ENCODE measurements at places on chromosomes 6 and 20. TPM values are rescaled to one million over a fixed set of nuclear protein-coding genes. Genes with fewer than 3 reads are reported as not detected.

- no peak for DNase-seq
Observed at GRCh38 chr6:137726582-137726981, 140.5 kb upstream of the TNFAIP3 start.

DNA sequence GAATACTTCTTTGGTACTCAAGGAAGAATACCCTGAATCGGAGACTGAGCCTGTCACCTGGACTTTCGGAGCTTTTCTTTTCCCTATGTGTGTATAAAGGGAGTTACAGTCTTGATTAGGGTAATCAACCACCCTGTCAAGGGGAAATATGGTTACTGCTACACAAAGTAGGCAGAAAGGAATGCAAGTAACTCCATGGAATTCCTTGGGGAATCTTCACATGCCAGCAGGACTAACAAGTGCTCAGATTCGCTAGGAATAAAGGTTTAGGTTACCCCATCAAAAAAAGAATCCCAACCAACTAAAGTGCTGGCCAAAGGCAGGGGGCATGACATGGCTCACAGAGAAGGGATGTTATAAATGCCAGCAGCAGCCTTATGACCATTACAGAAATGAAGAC lies 10.4 kb downstream of the KCNS1 start:
- DNase-seq: no peak

PCSK2 gene
- total RNA-seq: 0.91 TPM

- no peak for DNase-seq
Observed at GRCh38 chr6:87274660-87275274, 47.6 kb upstream of the SMIM8 start.

CCR6 gene
- total RNA-seq: 2.3 TPM

DNA sequence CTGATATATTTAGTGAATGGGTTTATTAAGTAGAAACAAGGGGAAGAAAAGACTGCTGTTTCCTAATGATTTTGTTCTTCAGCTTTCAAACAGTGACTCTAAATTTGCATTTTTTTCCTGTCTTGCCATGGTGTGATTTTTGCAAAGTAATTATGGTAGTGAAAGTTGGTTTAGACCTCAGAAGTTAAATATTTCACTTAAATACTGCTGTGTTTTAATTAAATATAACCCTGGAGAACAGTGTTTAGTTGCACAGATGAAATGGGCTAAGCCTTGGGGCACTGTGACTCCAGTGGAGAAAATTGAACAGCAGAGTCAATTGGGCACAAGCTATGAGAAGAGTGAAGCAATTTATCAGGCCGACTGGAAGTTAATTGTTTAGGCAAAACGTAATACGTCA lies 111.1 kb upstream of the MCHR2 start:
- DNase-seq: no peak

WFDC11 gene
- not detected for total RNA-seq

GUCA1A gene
- total RNA-seq: not detected

DNA sequence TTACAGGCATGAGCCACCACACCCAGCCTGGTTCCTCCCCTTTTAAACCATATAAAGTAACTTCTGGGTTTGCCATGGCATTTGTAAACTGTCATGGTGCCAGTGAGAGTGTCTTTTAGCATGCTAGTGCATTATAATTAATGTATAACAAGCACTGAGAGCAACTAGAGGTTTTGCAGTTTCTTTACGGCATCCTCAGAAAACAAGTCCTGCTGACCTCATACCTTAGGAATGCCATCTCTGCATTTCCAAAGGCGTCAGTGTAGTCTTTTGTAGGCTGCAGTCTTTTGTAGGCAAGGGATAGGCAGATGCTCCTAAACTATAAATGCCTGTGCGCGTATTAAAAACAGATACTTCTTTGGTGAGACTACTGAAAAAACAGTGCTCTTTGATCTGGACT lies 75.0 kb upstream of the EZR start:
- DNase-seq: peak; percentile 92

GRCh38 chr20:22829356-22829755 lies 205.8 kb upstream of the SSTR4 start:
- no peak for DNase-seq

GRCh38 chr6:90484385-90484784 lies 102.5 kb downstream of the MAP3K7 start:
- no peak for DNase-seq

DNA sequence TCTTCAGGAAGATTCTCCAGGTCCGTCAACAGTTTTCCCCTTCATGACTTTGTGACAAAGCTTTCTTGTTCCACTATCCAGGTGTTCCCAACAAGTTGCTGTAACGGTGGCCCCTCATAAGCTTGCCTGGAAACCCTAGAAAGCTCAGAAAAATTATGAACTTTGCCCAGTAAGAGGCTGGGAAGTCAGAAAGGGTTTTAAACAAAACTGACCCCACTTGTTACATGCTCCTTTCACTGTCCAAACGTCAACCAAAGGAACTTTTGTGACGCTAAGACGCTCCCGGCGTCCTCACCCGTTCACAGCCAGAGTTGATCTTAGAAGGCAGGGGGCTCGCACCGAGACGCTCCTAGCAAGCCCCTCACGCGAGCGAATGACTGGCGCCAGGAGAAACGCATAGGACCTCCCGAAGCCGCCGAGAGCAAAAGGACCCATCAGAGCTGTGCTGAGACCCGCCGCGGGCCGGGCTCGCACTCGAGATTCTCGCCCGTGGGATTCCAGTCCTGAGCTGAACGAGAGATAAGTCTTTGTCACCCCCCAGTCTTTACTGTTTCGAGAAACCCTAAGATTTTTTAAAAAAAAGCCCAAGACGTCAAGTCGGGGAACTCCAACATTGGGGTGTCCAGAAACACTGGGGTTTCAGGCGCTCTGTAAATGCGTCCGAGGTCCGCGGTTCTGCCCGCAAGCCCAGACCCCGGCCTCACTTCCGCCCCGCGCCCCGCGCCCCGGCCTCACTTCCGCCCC lies 544 bp upstream of the ACAT2 start:
- no peak for DNase-seq

GRCh38 chr6:49497304-49497703 lies 2.4 kb upstream of the GLYATL3 start:
- no peak for DNase-seq

GRCh38 chr6:4932228-4932903 lies 71.5 kb downstream of the RPP40 start:
- DNase-seq: no peak

GRCh38 chr6:157229132-157229618 lies 94.1 kb downstream of the TMEM242 start:
- no peak for DNase-seq

ERVFRD-1 gene
- not detected for total RNA-seq

VIP gene
- total RNA-seq: not detected

- no peak for DNase-seq
Observed at GRCh38 chr6:42339991-42340401, 111.7 kb downstream of the TRERF1 start.

GRCh38 chr20:40812415-40812925 lies 123.4 kb upstream of the MAFB start:
- DNase-seq: no peak

SLCO4A1 gene
- total RNA-seq: 65.5 TPM

PRR18 gene
- total RNA-seq: not detected

MAS1L gene
- not detected for total RNA-seq

GRCh38 chr6:2697291-2697690 lies 53.4 kb downstream of the MYLK4 start:
- DNase-seq: no peak

DNA sequence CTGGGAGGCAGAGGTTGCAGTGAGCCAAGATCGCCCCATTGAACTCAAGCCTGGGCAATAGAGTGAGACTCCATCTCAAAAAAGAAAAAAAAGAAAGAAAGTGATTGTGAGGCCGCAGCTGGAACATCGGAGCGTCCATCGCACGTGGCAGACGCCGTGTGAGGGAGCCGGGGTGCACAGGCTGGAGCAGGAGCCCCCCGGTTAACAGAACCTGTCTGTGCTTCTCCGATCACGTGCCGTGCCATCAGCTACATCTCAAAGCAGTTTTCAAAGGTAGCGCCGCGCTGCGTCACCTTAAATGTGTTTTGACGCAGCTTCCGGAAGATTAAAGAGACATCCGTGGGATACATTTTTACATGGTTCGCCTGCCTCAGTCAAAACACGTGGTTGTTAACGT lies 138.9 kb downstream of the TAF4 start:
- no peak for DNase-seq

PROKR2 gene
- not detected for total RNA-seq

GRCh38 chr20:38649275-38649891 lies 47.8 kb downstream of the ARHGAP40 start:
- DNase-seq: peak; percentile 29

GRCh38 chr6:158003910-158004700 lies 22.4 kb downstream of the SYNJ2 start:
- no peak for DNase-seq

SLC35B3 gene
- total RNA-seq: 9.6 TPM

- DNase-seq: peak; percentile 66
Observed at GRCh38 chr6:7726416-7727085, 652 bp downstream of the BMP6 start.

LIN28B gene
- total RNA-seq: not detected

GSTA1 gene
- total RNA-seq: not detected

- DNase-seq: no peak
Observed at GRCh38 chr6:138817799-138818198, 21.9 kb downstream of the ECT2L start.

DNA sequence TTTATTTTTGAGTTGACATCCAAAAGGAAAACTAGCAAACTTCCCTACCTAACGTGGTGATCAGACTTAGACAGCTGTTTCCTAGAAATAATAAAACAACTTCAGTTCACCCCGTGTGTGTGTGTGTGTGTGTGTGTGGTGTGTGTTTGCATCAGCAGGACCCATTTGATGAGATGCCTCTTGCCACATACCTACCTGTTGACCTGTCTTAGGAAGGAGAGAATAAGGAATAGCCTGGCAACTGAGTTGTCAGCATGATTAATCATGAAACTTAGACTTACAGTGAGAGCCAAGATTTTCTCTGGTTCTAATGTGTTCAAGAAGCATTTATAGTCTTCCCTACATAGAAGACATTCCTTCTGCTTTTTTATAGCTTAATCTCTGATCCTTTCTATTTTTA lies 16.1 kb upstream of the PBOV1 start:
- no peak for DNase-seq

DNA sequence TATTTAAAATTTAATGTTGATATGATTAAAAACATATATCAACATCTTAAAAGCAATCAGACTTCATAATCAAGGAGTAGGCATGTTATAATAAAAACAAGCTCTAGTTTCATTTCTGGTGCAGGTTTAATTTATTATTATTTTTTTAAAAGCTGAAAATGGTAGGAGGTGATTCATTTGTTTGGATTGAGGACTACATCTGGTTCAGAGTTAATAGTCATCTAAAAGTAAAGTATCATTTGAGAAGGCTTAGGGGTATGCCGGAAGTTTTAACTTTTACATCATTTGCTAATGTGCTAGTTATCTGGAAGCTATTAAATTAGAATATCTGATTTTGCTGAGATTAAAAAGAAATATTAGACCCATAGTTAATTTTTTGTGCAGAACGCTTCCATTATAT lies 169.5 kb upstream of the LAMA2 start:
- DNase-seq: no peak

DNA sequence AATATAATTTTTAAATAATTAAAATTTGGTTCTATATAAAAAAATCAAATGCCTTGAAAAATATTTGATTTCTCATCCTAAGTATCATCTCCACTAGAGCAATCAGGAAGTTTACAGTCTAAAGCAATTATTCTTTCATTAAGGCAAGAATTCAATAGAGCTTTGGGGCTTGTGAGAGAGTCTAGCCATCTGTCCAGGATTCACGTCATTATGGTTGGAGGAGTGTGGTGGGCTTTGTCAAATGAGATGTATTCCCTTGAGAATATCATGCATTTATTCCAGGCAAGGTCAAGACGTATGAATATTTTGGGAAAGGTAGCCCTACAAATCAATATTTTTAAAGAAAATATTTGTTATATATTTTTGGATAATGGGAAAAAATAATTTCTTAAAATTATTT lies 132.4 kb downstream of the ELOVL4 start:
- DNase-seq: no peak

TXLNB gene
- not detected for total RNA-seq

DNA sequence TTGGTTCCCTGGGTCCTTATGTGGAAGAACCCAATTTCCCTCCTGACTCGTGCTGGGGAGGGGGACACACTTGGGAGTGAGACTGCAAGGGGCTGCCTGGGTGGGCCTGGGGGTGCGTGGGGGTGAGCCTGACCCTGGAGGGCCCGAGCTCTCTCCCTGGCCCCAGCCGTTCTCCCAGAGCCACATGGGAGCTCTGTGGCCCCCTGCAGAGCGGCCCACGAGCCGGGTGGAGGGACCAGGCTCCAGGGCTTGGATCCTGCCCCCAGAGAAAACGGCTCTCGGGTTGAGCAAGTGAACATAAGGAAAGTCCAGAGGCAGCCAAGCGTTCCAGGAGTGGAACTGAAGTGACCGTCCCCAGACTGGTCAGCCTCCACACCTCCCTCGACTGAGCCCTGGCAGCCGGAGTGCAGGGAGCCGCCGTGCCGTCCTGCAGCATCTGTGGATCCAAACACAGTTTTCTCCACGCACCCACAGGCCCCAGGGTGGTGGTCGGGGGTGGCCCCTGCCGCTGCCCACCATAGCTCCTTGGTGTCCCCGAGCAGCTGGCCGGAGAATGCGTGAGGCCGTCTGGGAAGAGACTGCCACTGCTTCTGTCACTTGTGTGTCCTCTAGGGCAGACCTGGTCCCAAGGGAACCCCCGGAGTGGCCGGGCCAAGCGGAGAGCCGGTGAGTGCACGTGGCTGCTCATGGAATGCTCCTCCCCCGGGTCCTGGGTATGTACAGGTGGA lies 10.6 kb downstream of the COL9A3 start:
- DNase-seq: no peak

TMEM217 gene
- 0.74 TPM for total RNA-seq

DNA sequence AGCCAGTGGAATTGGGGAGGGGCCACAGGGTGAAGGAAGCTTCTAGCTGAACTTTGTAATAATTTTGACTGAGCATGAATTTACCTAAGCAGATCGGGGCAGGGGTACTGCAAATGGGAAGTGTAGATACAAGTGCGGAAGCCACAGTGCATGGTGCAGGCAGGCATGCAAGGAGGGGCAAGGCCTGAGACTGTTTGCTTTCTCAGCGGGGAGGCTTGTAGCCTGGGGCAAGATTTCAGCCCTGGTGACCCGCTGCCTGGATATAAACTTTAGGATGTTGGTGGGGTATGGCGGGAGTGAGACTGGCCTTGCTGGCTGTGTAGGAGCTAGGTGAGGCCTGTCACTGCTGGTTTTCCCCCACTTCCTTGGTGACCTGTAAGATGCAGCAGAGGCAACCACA lies 266.4 kb upstream of the PREP start:
- DNase-seq: no peak
